Ascending aorta (tissue), 2 donors: ENCODE measurements at places on chromosomes 12 and 14.

DNA sequence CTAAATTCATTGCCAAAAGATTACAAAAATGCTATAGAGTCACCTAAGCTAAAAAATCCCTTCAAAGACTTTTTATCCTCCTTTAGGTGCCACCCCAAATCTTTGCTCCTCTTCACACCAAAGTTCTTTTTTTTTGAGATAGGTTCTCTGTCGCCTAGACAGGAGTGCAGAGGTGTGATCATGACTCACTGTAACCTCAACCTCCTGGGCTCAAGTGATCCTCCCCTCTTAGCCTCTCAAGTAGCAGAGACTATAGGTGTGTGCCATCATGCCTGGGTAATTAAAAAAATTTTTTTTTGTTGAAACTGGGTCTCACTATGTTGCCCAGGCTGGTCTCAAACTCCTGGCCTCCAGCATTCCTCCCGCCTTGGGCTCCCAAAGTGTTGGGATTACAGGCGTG, 47.9 kb downstream of the WDHD1 start:
- no peak for DNase-seq

GRCh38 chr12:15801770-15802744, 12.9 kb upstream of the EPS8 start:
- DNase-seq: no peak

- no peak for DNase-seq
These were observed 85.5 kb downstream of the CAPZA3 start for GRCh38 chr12:18823461-18823860.

DNA sequence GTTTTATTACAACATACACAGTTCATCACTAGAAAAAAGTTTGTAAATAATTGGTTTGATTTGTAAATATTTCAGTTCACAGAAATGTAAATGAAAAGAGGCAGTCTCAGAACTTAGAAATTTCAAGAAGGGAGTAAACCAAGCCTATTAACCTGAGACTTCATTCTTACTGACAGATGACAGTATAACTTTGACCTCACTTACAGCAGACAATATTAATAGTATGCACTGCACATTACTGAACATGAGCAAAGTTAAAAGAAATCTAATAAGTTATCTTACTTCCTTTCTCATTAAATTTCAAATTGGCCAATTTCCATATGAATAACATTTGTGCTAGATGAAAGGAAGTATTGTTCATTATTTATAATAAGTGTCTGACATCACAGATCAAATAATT, 235.8 kb downstream of the SLC6A15 start:
- no peak for DNase-seq

DNA sequence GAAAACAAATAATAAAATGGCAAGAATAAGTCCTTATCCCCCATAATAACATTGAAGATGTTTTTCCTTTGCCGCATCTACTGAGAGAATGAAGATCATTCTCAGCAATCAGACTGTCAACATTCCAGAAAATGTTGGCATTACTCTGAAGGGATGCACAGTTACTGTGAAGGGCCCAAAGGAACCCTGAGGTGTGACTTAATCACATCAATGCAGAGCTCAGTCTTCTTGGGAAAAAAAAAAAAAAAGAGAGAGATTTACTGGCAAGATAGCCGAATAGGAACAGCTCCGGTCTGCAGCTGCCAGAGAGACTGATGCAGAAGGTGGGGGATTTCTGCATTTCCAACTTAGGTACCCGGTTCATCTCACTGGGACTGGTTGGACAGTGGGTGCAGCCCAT, 41.3 kb upstream of the OR6J1 start:
- DNase-seq: no peak

DNA sequence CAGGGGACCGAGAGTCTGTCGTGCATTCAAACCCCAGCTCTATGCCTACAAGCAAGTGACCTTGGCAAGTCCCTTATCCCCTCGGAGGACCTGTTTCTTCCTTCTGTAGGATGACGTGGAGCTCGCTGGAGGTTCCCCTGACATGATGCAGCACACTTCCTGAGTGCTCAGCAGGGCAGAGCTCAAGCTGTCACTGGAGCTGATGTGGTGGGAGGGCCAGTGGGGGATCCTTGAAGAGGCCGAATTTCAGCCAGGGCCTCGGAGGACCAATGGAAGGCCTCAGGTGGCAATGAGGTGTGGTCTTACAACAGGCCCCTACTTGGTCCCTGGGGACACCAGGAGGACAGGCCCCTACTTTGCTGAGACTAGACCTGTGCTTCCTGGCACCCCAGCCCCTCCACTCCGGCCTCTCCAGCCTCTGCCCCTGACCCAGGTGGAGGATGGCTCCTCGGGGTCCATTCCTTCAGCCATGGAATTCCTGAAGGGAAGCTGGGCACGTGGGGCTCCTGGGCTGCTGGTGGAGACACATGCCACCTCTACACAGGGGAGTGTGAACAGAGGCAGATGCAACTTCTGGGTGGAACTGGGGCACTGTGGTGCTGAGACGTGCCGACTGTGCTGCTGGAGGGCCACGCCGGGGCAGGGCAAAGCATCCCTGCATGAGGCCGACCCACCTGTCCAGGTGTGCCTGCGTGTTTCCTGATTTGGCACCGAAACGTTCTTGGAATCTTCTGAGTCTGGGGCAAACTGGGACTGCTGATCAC, 18.7 kb upstream of the KIF26A start:
- no peak for DNase-seq

DNA sequence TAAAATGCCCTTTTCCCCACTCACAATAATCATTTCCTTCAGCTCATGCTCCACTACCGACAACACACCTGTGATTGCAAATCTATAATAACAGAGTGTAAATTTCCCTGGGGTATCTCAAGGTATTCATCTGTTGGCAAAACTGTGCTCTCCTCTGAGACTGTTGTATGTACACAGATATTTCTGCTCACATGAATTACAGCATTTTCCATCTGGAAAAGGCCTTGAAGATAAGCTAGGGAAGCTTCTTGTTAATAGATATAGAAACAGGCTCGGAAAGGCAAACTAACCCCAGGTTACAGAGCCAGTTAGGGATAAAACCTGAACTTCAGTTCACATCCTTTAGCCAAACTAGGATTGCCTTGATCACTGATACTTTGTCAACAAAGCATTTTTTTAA, 210.4 kb upstream of the KRR1 start:
- no peak for DNase-seq

DNA sequence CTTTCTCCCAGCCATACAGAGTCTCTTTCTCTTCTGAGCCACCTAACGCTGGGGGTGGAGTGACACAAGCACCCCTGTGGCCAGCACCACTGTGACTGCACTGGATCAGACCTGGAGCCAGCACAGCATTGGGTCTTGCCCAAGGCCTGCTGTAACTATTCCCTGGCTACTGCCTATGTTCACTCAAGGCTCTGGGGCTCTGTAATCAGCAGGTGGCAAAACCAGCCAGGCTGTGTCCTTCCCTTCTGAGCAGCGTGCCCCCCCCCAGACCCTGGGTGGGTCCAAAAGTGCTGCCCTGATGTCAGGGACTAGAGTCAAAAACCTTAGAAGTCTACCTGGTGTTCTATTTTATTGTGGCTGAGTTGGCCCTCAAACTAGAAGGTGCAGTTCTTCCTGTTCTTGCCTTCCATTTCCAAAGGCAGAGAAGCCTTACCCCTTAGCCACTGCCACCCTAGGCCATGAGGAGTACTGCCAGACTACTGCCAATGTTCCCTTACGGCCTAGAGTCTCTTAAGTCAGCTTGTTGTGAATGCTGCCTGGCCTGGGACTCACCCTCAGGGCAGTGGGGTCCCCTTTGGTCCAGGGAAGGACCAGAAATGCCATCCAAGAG, 49.9 kb downstream of the PELI2 start:
- DNase-seq: no peak
